ENCODE measurements at places on chromosomes 4 and X.

DNA sequence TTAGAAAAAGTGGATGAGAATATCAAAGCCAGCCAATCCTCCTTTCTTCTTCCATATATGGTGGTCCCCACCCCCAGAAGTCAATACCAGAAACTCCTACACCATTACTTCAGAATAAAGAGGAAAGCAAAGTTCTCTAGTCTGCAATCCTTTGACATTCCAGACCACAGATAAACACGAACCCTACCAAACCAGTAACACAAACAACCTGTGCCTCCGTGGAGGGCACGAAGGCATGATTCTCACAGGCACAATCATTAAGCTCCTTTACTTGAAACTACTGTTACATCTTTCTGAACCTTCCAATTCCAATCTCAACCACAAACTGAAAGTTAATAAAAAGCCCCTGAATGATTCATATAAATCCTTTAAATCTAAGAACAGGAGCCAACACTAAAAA lies 16.3 kb downstream of the MAML3 start:
- DNase-seq: no peak

DNA sequence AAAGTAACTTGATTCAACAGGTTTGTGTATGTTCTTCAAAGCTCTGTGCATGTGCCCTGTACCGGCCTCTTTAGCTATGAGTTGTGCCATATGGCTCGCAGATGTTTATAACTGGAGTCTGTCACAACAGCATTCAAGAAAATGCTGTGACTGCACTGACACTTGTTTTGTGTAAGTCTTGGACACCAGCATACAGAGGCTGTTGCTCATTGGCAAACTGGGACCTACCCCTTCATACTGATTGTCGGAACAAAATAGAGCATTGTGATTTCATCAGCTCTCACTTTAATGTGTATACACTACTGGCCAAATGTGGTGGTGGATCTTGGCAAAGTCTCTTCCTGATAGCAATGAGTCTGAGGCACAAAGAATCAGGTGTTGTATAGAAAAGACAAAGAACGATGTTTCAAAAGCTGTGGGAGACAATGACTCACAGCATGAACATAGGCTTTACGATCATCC lies 133.9 kb downstream of the EGF start:
- no peak for DNase-seq

GRCh38 chrX:71621603-71622002 lies 3.3 kb upstream of the CXCR3 start:
- no peak for DNase-seq

- DNase-seq: no peak
Observed at GRCh38 chr4:8266508-8266907, 3.0 kb upstream of the HTRA3 start.

DNA sequence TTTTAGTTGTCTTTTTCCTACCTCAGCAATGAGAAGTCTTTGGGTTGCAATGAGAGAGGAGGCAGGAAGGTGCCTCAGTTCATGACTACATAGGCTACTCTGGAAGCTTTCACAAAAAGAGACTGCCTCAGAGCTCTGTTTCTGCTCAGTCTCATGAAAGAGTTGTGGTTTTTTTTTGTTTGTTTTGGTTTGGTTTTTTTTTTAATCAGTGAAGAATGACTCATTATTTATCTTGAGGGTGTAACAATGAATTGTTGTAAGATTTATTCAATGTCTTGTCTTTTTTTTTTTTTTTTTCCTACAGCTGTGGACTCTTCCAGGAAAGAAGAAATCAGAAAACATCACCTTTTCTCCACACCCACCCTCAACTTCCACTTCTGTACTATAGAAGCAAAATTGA lies 67.5 kb upstream of the CXCL13 start:
- DNase-seq: no peak

- no peak for DNase-seq
Observed at GRCh38 chr4:123110147-123110546, 187.8 kb upstream of the NUDT6 start.

- DNase-seq: no peak
Observed at GRCh38 chrX:47807548-47807947, 29.2 kb upstream of the ZNF81 start.

DNA sequence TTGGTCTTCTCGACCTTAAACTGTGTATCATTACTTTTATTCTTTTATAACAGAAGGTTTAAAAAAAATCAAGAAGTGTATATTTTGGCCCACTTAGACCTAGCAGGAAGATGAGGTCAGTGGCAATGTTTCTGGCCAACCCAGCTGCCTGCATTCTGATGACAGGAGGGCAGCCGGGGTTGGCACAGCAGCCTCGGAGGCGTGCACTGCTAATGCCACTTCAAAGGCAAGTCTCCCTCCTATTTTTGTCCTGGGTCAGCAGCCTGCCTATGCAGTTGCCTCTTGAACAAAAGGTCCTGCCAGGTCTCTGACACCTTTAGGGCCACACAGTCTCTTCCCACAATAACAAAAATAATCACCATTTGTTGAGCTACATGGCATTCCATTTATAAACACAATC lies 89.4 kb upstream of the MYOZ2 start:
- no peak for DNase-seq

DNA sequence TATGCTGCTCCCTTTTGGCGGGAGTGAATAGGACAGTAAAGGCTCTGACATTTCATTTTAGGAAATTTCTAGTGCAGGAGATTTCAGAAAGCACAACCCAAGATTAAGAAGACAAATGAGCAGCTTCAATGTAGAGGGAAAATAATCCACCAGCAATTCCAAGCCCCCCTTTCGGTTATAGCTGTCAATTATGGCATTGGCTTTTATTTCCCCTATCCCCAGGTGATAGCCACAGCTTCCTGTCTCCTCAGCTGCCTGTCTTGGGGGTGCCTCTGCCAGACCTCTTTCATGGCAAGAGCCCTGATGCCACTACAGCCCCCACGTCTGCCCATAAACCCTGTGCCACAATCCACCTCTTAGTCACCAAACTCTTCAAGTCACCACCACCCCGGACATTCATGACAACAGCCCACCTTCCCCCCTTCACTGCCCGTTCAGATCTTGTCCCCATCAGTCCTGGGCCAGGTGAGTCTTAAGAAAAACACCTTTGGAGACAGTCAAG lies 48.4 kb upstream of the CLNK start:
- no peak for DNase-seq

- no peak for DNase-seq
Observed at GRCh38 chr4:43244688-43245382, 352.3 kb downstream of the GRXCR1 start.

GRCh38 chr4:153799694-153800074 lies 10.8 kb upstream of the SFRP2 start:
- DNase-seq: no peak

- DNase-seq: no peak
Observed at GRCh38 chrX:123336666-123337065, 152.6 kb downstream of the GRIA3 start.
